Psoas muscle (tissue), 8 donors: ENCODE measurements at places on chromosomes 7 and 10. TPM values are rescaled to one million over a fixed set of nuclear protein-coding genes. Genes with fewer than 3 reads are reported as not detected.

PITRM1 gene
- 109 TPM for total RNA-seq

PRPS1L1 gene
- total RNA-seq: not detected

DNA sequence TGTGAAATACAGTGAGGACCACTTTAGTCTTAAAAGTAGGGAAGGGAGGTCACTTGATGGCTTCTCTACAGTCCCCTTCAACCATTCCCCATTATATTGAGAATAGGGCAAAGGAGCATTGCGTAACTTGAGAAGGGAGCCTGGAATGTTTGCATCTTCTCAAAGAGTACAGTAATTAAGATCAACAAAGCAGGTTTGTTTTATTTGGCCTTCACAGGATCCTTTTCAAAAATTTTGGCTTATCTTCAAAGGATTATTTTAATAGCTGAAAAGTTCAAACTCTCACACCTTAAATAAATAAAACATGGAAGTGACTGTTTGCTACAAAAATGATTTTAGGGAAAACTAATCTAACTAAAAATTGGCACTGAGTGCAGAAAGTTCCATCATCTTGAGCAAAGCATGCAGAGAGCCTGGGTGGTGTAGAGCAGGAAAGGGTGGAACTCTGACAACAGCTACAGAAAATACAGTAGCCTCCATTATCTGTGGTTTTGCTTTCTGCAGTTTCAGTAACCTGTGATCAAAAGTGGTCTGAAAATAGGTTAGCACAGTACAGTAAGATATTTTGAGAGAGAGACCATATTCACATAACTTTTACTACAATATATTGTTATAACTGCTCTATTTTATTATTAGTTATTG, 214.0 kb downstream of the MDFIC start:
- H3K27ac ChIP-seq: no peak overlapping the region
- no peak for DNase-seq
- no peak overlapping the region for H3K4me3 ChIP-seq
- no peaks in the 10 kb centered on the region for H3K4me1 ChIP-seq

DNA sequence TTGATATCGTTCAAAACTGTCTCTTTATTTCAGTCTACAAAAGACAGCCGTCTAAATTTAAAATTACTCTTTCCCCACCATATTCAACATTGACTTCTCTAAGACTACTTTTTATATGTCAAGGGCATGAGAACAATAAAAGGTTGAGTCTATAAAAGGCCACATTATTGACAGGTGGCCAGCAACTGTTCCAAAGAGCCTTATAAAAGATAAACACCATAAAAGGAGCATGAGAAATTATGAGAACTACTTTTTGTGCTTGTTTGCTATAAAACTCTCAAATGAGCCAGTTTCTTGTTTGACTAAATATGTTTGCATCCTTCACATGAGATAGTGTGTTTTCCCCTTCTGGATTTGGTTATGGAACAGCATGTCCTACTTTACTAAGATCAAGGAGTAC, 189.2 kb downstream of the THSD7A start:
- H3K4me3 ChIP-seq: no peak overlapping the region
- H3K4me1 ChIP-seq: no peaks in the 10 kb centered on the region
- no peak overlapping the region for H3K27ac ChIP-seq
- DNase-seq: no peak
- H3K27me3 ChIP-seq: no peaks in the 10 kb centered on the region
